ENCODE measurements at places on chromosomes 12 and 14.
A peak's percentile ranks its signal among the peaks of the same experiment; 100 is the strongest.

DNA sequence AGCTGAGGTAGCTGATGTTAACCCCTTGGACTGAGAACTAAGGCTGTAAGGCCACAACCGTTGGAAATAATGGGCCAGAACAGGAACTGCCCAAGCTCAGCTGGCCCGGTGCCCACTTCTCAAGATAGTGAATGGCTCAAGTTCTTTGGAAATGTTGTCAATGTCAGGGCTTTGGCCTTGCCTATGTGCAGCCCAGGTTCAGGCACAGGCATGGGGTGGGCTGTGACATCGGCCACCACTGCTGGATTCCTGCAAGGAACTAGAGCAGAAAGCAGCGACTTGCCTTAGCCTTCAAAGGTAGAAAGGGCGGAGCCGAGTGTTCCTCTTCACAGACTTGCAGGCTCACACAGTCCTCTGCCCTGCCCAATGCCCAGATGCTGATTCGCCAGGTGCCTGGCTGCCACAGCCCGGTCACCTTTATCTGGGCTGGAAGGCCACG, 291.2 kb downstream of the ZFP36L1 start:
- DNase-seq: no peak

GRCh38 chr12:105822131-105823105, 316.3 kb downstream of the NUAK1 start:
- no peak for DNase-seq

DNA sequence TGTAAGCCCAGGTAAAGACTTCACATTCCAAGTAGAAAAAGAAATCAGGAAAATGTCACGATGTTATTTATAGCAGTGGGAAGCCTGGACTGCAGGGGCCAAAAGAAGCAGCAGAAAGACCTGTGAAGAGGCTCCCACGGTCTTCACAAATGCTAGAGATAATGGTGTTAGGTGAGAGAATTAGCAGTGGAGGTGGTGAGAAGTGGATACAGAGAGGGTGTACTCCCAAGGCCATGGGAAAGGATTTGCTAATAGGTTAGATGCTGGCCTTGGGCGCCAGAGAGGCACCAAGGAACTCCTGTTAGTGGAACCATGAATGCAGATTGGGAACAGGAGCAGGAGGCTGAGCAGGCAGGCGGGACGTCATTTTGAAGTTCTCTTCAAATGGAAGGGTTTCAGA, 386.1 kb downstream of the C12orf75 start:
- no peak for DNase-seq

DNA sequence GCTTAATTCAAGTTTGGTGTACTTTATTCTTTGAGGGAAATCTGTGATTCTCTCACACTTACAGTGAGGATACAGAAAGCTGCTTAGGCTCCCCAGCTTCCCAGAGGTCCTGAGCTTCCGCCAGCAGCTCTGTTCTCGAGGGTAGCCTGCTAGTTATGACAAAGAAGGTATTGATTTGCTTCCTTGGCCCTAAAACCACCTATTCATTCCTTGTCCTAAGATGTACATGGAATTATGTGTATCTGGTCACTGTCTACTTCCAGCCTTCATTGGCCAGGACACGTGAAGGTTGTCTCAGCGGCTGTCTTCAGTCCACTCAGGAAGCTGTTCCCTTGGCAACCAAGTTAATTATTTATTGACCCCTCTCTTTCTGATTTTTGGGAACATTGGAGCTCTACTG, 55.7 kb downstream of the GALNT8 start:
- no peak for DNase-seq

- DNase-seq: no peak
Observed at GRCh38 chr12:78802593-78802992, 62.0 kb upstream of the SYT1 start.

GRCh38 chr12:14769969-14770495, 33.2 kb downstream of the WBP11 start:
- DNase-seq: peak; percentile 75

GRCh38 chr12:17928708-17929366, 161.2 kb downstream of the RERGL start:
- DNase-seq: no peak

DNA sequence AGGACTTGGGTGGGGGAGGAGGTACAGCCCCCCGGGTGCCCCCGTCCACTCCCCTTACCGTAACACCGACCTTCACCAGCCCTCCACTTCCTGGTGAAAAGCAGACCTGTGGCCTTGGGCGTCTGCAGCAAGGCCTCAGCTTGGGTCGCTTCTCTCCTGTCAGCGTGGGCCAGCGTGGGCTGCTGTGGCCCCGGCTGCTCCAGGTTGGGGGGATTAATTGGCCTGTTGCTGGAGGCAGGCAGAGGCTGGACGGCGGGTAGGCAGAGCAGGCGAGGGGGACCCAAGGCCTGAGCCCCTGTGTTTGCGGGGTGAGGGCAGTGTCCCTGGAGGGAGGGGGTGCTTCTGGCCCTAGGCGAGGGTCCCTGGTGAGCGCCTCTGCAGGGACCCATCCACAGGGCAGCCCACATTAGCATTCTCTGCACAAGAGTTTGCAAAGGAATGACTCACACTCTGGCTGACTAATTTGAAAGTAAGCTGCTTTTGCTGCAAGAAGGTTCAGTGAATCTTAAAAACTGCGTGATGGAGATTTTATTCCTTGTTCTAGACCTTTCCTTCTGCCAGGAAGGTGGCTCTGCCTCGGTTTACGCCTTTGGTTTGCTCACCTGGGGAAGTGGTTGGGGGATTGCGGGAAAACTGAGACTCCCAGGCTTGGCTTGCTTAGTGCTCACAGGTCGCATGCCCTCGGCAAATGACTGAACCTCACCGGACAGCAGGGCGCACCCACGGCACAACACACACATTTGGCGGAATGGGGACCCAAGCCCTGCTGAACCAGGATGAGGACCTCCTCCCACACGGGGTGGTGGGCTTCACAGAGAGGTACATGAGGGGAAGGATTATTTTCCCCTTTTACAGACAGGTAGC, 37.9 kb upstream of the DLK1 start:
- DNase-seq: no peak

DNA sequence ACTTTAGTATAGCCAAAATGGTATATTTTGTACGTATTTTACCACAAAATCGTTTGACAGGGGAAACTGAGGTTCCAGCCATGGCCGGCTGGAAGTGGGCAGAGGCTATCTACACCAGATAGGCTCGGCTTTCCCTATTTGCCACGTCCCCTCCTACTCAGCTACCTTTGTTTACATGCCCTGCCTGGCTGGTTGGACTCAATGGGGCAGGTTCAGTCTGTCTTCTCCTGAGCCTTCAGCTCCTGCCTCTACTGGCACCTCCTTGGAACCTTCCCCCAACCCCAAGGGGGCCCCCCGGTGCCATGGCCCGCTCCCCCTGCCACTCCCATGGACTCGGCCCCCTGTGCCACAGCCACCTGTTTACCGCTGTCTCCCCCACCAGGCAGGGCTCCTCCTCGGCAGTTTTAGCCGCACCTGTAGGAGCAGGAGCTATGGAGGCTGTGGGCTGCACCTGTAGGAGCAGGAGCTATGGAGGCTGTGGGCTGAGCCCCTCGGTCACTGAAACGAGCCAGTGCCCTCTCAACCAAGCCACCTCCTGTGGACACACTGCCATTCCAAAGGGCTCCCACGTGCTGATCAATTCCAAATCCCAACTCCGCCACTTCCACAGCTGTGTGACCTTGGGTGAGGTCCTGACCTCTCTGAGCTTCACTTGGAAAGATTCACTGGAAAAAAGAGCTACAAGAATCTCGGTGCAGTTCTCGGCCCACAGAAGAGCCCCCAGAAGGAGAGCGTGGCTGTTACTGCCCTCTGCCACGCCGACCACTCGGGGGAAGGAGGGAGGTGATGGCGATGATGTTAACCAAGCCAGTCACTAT, 62.2 kb downstream of the NCOR2 start:
- no peak for DNase-seq

DNA sequence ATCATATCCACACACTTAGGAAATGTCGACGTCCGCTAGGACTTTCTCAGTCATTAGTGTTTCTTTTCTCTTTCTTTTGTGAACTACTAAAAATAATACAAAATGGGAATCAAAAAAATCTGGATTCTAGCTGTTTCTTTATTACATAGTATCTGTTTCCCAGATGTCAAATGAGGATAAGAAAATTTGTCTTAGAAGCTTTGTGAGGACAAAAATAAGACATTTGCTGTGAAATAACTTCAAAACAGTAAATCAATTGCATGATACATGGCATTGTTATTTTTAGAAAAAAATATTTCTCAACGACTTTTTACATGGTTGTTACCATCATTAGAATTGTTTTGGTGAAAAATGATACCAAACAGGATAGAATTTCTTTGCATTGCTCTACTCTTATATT, 71.4 kb upstream of the IFNG-AS1 start:
- no peak for DNase-seq

Data from NK-92 treated with Interleukin-12 subunit alpha and Interleukin-12 subunit beta, amount 100 ng/mL, for 24 hours (cell line).